ENCODE measurements at places on chromosomes 7 and 10.

DNA sequence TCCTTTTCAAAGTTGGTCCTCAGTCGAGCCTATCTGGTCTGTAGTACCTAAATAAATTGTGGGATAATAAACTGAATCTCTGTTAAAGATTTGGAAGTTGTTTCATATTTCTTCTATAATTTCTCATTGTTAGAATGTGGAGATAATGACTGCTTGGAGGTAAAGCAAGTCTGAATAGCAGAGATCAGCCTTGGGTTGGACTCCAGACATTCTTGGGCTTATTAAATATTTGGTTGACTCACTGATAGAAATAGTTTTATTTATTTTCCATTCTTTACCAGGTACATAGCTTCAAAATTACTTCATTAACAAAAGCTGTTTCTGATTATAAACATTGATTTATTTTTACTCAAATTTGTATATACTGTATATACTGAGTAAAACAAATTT is 34.3 kb downstream of the TPST1 start:
- no peak for DNase-seq

DNA sequence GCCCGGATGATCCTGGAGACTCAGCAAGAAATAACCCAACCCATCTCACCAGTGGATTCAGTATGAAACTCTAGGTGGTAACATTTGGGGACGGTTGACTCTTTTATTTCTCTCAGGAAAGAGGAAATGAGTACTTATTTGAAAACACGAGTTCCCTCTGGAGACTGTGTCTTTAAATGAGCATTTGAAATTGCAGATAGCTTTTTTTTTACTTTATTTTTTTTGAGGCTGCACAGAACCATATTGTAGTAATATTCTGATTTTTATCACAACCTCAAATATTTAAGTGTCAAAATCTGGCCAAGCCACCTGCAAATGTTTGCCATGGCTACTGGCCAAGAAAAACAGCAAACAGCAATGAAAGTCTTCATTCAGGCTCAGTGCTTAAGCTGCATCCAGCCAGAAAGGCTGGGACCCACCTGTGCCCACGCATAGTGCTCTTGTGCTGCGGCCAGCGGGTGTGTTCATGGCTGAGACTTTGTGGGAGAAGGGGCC is 160.8 kb downstream of the CREB5 start:
- DNase-seq, result no peak

- peak; percentile 32 for DNase-seq
Measured at GRCh38 chr7:106915873-106916272, 50.8 kb downstream of the PIK3CG start.

GRCh38 chr7:1733206-1733907 is 63.3 kb downstream of the ELFN1 start:
- DNase-seq, result no peak

- DNase-seq, result no peak
Measured at GRCh38 chr7:26007510-26007909, 144.5 kb upstream of the NFE2L3 start.

- DNase-seq, result no peak
Measured at GRCh38 chr10:129033340-129033739, 433.7 kb upstream of the MGMT start.

DNA sequence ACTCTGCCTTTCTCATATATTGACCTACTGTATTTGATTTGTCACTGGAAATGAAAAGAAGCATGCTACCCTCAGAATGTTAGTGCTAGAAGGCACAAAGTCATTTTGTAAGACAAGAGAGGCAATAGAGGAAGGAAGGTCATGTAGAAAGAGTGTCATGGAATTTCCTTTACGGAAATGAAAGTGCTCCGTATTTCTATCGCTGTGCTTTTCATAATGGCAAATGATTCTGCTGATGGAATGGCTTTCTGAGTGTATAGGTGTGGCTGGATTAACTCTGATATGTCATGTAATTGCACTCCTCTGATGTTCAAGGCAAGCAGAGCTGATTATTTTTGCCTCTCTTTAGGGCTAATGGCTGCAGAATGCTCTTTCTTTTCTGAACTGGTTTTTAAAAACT is 15.5 kb upstream of the STEAP4 start:
- no peak for DNase-seq

DNA sequence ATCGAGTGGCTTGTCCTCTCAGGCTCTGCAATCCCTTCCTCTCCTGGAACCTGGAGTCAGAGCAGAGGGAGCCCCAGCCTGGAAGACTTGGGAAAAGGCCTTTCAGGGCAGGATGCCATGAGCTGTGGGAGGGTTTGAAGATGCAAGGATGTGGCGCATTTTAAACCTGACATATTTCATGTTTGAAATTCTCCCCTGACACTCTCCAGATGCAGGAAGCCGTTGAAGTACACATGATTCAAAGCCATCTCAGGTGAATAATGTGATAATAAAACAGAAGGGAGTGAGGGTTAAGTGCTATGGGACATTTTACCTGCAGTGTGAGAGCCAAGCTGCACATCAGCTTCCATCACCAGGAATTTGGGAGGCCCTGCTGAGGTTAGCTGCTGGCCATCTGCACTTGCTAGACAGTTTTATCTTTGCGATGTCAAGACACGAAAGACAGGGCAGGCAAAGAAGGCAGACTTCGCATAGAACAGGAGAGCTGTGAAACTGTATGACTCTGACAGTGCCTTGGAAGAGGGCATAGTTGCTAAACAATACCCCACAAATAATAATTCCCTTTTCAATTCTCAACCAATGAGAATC is 159.1 kb upstream of the GDF10 start:
- no peak for DNase-seq

- no peak for DNase-seq
Measured at GRCh38 chr7:71271203-71271602, 139.3 kb downstream of the GALNT17 start.

- DNase-seq, result no peak
Measured at GRCh38 chr10:96034625-96035024, 8.8 kb upstream of the CCNJ start.

GRCh38 chr10:34153663-34154382 is 661.3 kb downstream of the PARD3 start:
- DNase-seq, result no peak

DNA sequence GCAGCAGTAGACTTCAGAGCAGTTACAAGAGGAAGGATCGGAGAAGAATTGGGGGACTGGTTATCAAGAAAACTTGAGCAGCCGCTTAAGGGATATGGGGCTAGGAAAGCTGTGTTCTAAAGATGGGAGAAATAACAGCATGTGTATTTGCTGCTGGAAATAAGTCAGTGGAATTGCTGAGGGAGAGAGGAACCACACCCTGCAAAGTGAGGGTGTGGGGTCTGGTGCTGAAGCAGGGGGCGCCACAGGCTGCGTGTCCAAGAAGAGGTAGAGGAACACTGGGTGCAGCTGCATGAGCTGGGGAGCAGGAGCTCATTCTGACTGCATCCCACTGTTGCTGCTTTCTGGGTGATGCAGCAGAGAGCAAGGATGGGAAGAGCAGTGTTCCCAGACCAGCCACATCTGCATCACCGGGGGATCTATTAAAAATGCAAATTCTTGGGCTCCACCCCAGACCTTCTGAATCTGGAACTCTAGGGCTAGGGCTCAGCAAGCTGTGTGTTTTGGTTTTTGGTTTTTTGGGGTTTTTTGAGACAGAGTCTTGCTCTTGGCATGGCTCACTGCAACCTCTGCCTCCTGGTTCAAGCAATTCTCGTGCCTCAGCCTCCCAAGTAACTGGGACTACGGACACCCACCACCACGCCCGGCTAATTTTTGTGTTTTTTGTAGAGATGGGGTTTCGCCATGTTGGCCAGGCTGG is 97.1 kb upstream of the DNAJB6 start:
- no peak for DNase-seq

GRCh38 chr10:73802276-73802991 is 9.0 kb downstream of the NDST2 start:
- DNase-seq, result no peak

- DNase-seq, result no peak
Measured at GRCh38 chr10:114650266-114650665, 7.8 kb downstream of the ABLIM1 start.

GRCh38 chr7:133674079-133674763 is 421.3 kb downstream of the EXOC4 start:
- no peak for DNase-seq

DNA sequence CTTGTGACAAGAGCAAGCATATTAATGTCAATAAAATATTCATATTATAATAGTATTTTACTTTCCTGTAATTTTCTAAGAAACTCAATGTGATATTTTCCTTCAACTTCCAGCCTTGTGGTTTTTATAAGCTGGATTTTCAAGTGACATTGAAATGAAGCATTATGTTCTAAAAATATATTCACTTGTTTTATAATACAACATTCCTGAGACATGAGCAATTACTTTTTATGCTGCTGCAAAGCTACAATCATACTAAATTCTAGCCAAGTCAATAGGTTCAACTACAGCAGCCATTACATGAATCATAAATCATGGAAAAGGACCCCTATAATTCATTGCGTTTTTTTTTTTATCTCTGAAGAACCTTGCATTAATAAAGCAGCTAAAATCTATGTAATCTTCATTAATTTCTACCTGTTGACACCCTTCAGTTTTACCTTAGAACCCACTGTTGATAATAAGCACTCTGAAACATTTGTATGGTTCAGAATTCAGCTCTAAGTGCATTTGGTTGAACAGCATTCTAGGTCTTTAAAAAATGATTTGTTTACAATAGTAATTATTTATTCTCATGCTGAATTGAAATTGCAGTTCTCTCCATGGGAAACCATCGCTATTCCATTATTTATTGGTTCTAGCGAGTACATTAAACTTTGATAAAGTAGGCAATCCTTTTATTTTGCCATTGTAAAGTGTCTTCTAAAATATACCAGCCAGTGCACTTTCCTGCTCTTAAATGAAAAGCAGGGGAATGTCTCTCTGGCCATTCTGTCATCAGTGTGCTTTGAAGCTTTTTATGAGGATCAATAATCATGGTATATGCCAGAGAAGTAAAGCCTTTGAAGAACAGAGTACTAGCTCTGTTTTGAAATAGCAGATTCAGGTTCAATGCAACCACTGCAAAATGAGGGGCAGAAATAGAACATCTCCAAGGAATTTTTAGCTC is 132.6 kb downstream of the GNAT3 start:
- DNase-seq, result no peak

DNA sequence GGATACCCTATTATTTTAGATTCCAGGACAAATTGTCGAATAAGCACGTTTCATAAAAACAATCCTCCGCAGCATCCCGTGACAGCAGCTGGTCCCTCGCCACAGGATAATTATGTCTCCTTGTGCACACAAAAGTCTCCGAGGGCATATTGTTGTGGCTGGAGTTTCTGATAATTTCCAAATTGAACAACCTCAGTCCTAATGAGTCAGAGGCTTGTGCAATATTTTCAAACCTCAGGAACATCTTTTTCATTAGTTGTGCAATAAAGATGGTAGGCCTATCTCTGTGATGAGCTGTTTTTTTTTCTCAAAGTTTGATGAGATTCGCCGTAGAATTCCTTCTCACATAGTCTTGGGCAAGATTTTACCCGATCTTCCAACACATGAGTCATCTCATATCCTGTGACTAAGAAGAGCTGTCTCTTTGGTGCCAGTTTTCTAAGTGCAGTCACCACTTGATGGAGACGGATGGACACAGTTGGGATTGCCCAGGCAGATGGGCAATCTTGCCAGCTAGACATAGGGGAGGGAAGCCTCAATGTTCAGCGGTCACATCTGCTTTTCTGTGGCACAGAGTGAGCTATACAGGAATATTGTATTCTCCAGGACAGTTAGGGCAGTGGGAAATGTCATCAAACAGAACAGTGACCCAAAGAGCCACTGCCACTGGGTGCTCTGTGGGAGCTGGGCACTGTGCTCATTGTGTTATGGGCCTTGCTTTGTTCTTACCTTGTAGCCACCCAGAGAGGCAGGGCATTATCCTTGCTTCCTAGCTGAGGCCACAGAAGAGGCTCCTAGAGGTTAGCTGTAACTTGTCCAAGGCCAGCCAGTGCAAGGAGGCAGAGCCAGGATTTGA is 7.8 kb downstream of the HTRA1 start:
- DNase-seq, result no peak

DNA sequence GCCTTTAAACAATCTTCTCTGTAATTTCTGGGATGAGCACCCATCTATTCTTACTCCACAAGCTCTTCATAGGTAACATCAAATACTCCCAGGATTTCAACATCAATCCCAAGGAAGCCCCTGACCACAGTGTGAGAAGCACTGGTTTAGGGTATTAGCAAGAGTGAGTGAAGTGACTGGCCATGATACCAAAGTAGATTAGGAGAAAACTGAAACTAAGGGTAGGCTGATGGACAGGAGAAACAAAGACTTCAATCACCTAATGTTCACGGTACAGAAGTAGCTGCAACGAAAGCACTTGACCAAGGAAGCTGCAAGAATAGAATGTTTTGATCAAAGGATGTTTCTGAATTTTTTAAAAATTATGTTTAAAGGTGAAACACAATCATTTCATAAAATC is 49.8 kb downstream of the LMBR1 start:
- DNase-seq, result no peak

DNA sequence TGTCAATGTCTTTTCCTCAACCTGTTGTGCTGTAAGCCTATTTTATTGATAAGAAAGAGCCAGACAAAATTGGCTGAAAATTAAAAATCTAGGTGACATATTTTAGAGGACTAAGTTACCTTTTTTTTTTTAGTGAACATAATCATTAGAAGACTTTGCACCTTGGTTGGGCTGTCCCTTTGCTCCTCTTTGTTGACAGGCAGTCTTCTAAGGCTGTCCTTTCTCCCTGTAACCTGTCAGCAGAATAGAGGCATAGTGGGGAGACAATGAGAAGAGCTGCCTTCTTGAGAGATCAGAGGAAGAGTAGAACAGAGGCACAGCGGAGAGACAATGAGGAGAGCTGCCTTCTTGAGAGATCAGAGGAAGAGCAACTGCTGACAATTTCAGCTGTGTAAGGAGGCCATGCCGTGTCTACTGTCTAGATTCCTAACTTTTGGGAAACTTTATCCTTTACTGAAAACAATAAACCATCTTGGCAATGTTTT is 238.3 kb upstream of the FZD1 start:
- DNase-seq, result no peak

DNA sequence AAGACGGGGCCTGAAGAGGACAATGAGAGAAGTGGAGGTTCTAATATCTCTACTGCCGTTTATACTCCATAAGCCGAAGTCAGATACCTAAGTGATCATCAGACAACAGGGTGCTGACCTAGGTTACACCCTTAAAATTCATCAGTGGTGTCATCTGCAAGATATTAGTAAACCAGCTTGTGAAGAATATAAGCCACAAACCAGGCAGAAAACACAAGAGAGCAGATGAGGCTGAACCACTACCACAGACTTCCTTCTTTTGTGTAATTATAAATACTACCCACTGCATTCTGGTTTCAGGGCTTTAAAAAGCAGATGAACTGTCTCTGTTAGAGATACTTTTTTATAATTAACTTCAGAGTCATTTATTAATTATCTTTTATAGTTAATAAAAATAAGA is 69.0 kb upstream of the LRRC17 start:
- peak; percentile 17 for DNase-seq

All from GM10248 (cell line).